ENCODE measurements at places on chromosomes 3 and 15. TPM values are rescaled to one million over a fixed set of nuclear protein-coding genes. Genes with fewer than 3 reads are reported as not detected.

The POLR2H gene
- polyA plus RNA-seq = 139 TPM

DNA sequence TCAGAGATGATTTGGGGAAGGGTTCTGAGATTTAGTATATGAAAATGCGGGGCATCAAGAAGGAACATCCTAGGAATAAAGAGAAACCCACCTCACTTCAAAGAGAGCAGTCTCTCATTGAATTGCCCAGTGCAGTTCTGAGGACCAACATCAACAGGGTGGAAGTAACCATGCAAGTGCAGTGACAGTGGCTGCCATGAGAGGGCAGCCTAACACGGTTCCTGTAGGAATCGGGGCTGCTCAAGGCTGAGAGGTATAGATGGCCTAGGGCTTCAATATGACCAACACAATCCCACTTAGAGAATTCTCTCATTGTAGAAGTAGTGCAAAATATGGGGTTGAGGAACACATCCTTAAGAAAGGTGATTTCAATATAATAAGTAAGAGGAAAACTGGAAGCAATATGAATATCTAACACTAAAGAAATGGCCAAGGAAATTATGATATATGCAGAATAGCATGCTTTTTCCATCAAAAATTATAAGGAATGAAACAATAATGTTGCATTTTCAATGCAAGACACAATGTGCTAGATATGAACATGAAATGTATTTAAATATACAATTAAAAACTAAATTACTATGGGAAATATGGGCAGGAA lies 51.1 kb upstream of the ARRDC4 start:
- peaks cover 18% of the 10 kb centered on the region for H3K27me3 ChIP-seq
- DNase-seq = peak; percentile 84
- no peak overlapping the region for H3K4me3 ChIP-seq
- no peaks in the 10 kb centered on the region for H3K4me1 ChIP-seq
- no peaks in the 10 kb centered on the region for H3K36me3 ChIP-seq

The ENTPD3 gene
- 0.32 TPM for polyA plus RNA-seq

GRCh38 chr15:98674336-98674735 lies 26.0 kb downstream of the IGF1R start:
- H3K27me3 ChIP-seq = no peaks in the 10 kb centered on the region
- no peaks in the 10 kb centered on the region for H3K36me3 ChIP-seq
- DNase-seq = no peak
- H3K27ac ChIP-seq = no peak overlapping the region

- H3K27ac ChIP-seq = no peak overlapping the region
- DNase-seq = no peak
- no peaks in the 10 kb centered on the region for H3K4me1 ChIP-seq
- no peaks in the 10 kb centered on the region for H3K36me3 ChIP-seq
- H3K27me3 ChIP-seq = no peaks in the 10 kb centered on the region
- no peak overlapping the region for H3K4me3 ChIP-seq
Observed at GRCh38 chr3:148400754-148401153, 296.9 kb upstream of the AGTR1 start.
